ENCODE measurements at places on chromosomes 4 and X.
A peak's percentile ranks its signal among the peaks of the same experiment; 100 is the strongest.

GRCh38 chr4:35562861-35563260 is 681.5 kb downstream of the ARAP2 start:
- no peak for DNase-seq

DNA sequence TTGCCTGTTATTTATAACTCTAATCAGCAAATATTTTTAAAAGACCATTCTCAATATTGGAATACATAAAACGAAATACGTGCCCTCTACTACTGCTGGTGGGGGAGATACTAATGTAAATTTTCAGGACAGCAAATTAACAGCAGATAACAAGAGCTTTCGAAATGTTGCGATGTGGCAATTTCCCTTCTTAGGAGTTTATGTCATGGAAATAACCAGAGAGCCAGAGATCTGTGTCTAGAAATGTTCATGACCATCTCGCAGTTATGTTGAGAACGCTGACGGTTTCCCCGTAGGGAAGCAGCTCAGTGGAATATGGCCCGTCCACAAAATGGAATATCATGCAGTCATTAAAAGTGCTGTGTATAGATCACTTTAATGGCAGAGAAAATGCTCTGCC is 238.4 kb upstream of the PSAPL1 start:
- no peak for DNase-seq

DNA sequence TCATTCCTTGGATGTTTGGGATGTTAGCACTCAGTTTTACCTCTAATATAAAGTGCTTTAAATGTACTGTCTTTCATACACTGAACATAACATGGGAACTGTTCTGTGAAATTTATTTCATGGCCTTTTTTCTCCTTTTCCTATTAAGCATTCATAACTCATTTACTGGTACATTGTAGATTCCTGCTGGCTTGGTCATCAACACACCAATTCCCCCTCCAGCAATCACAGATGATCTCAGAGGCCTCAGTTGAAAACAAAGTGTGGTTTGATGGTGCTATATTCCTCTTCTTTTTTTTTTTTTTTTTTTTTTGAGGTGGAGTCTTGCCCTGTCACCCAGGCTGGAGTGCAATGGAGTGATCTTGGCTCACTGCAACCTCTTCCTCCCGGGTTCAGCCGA is 61.9 kb upstream of the FAM47B start:
- peak; percentile 63 for DNase-seq

- DNase-seq = no peak
These were observed 166.4 kb downstream of the PARM1 start for GRCh38 chr4:75099321-75099720.

DNA sequence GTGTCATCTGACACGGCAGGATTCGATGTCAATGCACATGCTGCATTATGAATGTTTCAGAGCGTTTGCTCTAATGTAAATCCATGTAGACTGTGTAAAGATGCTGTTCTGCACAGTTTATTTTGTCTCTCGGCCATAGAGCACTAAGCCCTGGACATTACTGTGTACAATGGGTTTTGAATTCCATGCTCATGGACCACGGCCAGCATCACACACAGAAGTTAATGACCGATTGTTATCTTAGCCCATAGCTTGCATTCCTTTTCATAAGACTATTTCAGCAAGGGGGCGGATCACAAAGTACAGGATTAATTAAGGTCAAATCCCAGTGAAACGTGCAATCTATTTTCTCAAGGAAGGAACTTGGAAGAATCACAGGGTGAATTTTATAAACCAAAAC is 286.1 kb upstream of the TENM3 start:
- DNase-seq = peak; percentile 72
